Activated CD8-positive, alpha-beta T cell treated with anti-CD3 and anti-CD28 coated beads, Interleukin-2, amount 10 ng/mL, durations not matched to agents 7 days and 5 days (primary cell): ENCODE measurements at places on chromosomes 16 and 17.

- DNase-seq: no peak
These were observed 80.8 kb upstream of the NOL11 start for GRCh38 chr17:67636834-67637520.

- DNase-seq: no peak
These were observed 100.6 kb upstream of the CACNG5 start for GRCh38 chr17:66734186-66734943.

DNA sequence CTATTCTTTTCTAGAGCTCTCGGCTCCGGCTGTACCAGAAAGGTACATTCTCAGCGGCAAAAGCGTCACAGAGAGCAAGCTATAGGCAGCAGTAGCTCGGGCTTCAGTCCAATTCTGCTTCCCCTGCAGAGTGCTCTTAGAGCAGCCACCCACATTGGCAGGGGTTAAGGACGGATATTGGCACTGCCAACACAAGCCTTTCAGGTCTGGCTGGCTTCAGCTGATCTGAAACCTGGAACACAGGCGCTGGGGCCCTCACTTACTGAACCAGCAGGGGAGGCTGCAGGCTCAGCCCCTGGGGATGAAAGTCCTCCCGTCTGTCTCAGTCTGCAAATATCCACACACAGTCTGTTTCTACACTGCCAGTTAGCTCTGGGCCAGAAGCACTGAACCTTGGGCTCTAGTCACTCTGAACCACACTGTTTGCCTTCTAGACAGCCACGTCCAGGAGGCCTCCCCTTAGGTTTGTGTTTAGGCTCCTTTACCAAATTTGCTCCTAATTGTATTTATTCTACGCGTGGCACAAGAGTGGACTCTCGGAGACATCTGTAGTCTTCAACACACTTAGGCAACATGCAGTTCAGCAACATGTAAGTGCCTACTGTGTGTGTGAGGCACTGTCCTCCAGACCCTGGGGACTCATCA, 40.1 kb downstream of the HIC1 start:
- no peak for DNase-seq

DNA sequence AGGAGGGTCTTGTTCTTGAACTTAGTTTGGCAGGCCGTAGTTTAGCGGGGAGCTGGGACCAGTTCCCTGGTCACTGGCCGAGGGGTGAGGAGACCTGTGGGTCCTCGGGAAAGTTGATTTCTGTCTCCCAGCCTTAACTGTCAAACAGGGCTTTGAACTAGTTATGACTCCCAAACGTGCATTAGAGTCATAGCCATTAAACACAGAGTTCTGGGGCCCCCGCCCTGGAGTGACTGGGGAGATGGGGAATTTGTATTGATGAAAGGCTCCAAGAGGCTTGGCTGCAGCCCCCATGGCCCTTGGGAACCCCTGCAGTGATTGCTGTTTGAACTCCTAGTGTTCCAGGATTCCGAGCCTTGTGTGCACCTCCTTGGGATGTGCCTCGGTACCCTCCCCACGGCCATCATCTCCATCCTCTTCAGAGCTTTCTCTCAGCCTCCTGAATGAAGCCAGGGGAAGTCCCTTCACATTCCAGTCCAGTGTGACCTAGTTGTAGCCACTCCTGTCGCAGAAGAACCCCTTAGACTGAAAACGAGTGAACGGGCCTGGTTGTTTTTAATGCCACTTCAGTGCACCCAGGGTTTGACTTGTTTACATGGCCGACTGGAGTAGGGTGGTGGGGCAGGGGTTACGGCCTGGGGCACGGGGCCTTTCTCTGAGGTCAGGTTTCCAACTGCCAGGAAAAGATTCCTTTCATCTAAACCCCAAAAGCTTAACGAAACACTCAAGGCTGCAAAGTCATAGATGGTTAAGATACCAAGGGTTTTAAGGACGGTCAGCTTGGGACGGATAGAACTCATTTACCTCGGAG, 1.4 kb downstream of the MPRIP start:
- peak; percentile 24 for DNase-seq

- DNase-seq: no peak
These were observed 19.0 kb upstream of the TUBG2 start for GRCh38 chr17:42640121-42640520.

GRCh38 chr17:5526821-5527598, 40.6 kb downstream of the MIS12 start:
- peak; percentile 56 for DNase-seq

DNA sequence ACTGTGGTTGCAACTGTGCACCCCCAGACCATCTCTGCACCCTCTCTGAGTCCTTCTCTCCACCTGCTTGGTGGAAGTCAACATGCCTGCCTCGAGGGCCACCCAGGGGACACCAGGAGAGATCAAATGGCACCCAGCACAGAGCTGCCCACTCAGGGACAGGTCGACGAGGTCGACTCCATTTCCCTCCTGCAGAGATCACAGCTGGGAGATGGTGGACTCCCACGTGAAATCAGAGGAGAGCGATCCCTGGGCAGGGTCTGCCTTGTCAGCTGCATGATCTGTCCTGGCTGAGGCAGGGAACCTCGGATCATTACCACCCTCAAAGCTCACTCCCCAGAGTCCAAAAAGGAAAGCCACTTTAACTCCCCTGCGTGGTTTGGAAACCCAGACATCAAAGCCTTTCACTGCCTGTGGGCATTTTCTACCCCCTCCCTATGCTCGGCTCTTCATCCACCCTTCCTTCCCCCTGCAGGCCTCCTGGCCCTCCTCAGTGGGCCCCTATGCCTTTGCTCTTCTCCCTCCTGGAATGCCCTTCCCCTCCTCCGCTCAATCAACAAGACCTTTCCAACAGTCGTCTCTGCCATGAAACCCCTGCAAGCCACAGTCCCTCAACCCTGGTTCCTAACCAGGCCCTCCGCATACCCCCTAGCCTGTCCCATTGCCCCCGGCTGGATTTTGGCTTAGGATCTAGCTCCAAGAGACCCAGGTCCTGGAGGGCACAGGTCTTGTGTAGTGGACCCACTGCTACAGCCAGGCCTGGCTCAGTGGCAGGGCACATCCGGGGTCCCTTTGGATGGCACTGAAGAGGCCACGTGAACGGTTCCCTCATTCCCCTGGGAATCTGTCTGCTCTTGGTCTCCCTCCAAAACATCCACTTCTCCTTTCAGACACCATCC, 103.8 kb upstream of the RPL38 start:
- no peak for DNase-seq

DNA sequence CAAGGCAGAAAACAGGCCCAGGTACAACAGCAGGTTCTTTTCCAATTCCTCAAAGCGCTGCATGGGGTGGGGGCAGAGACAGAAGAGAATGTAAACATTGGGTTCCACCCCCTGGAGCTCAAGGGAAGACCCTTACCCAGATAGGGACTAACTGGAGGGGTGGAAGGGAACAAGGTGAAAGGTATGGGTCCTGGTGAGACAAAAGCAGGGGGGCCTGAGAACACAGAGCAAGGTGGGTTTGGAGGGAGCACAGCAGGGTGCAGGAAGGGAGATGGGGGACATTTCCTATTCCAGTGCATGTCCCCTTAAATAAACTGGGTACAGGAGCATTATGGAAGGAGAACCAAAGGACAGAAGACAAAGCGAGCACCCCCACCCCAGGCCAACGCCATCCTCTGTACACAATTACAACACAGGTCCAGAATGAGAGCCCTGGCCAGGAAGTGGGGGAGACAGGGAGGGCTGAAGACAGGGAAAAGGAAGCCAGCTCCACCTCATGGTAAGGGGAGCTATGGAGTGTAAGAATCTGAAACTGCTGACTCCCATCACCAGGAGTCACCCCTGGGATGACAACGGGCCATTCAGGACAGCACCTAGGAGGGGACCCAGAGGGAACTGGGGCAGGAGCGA, 2.1 kb upstream of the CD2BP2 start:
- DNase-seq: no peak

GRCh38 chr17:40035162-40035559, 19.0 kb downstream of the MED24 start:
- no peak for DNase-seq

GRCh38 chr17:81364278-81365147, 30.7 kb upstream of the BAHCC1 start:
- no peak for DNase-seq
